RWPE2 (cell line): ENCODE measurements at places on chromosomes 12 and 14.

GRCh38 chr12:122790393-122791075 is 16.2 kb downstream of the CCDC62 start:
- DNase-seq = no peak

DNA sequence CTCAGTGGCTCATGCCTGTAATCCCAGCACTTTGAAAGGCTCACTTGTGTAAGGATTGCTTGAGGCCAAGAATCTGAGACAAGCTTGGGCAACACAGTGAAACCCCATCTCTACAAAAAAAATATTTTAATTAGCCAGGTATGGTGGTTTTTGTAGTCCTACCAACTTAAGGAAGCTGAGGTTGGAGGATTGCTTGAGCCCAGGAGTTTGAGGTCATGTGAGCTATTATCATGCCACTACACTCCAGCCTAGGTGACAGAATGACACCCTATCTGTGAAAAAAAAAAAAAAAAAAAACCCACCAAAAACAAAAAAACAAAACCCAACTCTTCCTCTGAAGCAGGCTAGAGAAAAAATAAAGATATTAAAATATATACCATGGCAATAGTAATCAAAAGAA is 41.2 kb downstream of the TMEM116 start:
- no peak for DNase-seq

DNA sequence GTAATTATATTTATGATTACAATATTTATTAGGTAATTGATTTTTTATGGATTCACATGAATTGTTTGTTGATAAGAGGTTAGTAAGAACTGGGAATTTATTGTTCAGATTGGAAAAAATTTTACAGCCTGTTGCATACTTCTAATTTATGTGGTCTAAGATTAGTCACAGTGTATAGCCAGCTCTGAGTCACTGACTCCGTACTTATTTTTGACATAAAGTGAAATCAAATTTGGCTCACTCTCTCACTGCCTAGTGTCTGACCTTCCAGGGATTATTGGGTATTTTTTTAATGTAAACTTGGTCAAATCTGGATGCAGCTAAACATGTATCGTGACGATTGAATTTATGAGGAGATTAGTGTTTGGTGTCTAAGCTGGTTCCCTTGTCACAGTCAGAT is 109.3 kb downstream of the PTPRQ start:
- DNase-seq = no peak

DNA sequence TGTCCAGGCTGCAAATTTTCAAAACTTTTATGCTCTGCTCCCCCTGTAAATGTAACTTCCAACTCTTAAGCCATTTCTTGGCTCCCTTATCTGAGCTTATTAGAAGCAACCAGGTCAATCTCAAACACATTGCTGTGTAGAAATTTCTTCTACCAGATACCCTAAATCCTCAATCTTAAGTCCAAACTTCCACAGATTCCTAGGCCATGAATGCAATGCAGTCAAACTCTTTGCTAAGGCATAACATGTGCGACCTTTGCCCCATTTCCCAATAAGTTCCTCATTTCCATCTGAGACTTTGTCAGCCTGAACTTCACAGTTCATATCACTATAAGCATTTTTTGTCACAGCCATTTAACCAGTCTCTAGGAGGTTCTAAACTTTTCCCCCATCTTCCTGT is 64.5 kb downstream of the TMTC3 start:
- no peak for DNase-seq

GRCh38 chr14:100124551-100125088 is 34.8 kb downstream of the DEGS2 start:
- no peak for DNase-seq

GRCh38 chr14:90388982-90389381 is 7.8 kb upstream of the CALM1 start:
- DNase-seq = no peak

- DNase-seq = no peak
Observed at GRCh38 chr12:110312581-110313360, 31.7 kb downstream of the ATP2A2 start.

DNA sequence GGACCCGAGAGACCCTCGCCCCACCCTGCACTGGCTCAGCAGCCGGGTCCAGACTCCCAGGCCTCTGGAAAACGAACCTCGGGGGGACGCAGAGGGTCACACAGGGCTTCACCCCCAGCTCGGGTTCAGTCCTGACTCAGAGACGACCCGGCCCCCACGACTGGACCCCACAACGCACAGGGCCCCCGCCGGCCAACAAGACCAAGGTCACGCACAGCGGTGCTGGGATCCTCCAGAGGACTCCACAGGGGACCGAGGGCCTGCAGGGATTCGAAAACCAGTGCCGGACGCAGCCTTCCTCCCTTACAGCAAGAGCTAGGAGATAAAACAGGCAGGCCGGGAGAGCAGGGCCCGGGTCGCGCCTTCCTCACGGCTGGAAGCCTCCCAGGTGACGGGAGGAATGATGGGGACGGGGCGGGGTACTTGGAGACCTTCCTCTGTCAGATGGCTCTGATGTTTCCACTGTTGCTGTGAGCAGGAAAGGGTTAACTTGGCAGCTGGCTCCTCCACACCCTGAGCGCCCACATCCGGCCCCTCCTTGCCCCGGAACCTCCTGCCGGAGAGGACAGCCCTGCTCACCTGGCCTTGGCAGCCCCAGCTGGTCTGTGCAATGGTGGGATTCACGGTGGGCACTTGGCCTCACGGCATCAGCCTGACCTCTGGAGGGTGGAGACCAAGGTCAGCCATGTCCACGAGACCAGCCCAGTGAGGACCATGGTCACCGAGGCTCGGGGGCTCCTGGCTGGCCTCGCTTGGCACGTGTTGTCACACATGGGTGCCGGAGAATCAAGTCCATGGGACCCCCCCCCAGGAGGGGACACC is 46.2 kb downstream of the GALNT9 start:
- no peak for DNase-seq

DNA sequence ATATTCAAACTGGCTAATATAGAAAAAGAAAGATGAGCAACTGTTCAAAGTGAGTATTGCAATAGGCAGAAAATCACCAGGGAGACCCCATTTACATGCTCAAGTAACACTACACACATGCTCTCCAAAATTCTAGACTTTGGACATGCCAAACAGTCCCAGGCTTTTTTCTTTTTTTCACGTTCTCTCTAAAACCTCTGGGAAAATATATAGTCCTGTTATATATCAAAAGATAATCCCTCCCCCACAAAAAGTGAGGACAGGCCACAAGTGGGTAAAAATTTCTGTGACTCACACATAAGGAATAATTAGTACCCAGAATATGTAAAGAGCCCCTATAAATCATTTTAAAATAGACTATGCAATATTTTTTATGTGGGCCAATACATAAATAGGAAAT is 55.2 kb downstream of the EFCAB11 start:
- no peak for DNase-seq

DNA sequence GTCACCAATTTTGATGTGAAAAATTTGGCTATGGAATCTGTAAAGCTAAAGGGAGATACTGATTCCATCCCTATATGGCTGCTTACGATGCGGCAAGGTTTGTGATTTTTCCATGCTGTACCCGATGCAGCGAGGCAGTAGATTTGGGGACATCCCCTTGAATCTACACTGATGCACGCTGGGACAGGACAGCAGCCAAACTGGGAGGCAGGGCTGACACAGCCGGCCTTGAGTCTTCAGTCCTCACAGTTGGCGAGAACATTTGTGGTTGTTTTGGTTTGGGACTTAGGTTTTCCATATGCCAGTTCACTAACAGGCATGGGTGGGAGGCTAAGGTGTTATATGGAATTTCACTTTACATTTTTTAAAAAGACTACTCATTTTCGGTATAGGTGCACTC is 3.8 kb downstream of the GALNT16 start:
- no peak for DNase-seq

GRCh38 chr14:63209160-63209559 is 4.9 kb downstream of the RHOJ start:
- DNase-seq = no peak

GRCh38 chr14:24181371-24182077 is 7.1 kb downstream of the IPO4 start:
- DNase-seq = peak; percentile 68

DNA sequence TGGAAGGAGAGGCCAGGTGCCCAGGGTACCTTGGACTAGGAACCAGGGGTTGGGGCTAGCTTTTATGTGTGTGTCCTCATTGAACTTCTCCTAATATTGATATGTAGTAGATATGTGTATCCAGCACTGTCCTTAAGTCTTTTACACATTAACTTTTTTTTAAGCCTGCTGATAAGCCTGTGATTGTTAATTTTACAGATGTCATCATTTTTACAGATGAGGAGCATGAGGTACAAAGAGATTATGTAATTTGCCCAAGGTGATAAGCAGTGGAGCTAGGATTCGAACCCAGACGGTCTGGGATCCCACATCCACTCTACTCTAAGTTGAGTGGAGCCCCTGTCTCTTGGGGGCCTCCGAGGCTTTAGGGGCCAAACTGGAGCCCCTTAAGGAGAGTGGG is 10.2 kb upstream of the NR4A1 start:
- no peak for DNase-seq

DNA sequence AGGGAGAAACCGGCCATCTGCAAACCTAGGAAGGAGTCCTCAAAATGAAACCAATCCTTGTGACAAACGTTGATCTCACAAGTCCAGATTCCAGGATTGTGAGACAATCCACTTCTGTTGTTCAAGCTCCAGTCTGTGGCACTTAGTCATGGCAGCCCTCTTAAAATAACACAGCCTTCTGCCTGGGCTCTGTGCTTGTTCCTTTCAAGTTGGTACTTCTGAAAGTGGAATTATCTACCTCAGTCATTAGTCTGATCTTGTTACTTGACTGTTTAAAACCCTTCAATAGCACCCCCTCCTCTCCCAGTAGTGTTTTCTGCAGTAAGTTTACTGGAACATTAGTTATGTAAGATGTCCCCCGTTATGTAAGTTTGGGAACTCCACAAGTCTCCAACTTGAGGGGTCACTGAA is 111.0 kb upstream of the HIF1A start:
- DNase-seq = no peak

DNA sequence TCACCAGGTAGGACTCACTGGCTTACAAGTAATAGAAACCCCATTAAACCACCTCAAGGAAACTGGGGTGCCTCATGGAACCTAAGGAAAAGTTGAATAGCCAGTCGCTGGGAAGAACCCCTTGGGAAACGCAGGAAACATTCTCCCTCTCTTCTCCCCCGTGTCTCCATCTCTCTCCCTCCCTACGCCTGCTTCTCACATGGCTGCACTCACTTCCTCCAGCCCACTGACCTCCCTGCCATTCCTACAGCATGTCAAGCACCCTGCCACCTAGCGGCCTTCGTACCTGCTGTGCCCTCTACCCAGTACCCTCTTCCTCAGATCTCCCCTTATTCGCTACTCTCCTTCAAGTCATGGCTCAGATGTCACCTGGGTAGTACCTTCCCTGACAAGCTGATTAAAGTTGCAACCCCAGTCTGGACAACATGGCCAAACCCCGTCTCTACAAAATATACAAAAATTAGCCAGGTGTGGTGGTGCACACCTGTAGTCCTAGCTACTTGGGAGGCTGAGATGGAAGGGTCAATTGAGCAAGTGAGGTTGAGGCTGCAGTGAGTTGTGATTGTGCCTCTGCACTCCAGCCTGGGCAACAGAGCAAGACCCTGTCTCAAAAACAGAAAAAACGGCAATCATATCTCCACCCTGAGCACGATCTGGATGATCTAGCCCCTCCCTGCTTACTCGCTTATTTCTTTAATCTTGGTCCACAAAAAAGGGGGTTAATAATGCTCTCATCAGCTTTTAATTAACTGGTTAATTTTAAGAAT is 6.4 kb upstream of the DTX1 start:
- DNase-seq = no peak

GRCh38 chr12:87365423-87365822 is 663.8 kb downstream of the C12orf50 start:
- no peak for DNase-seq

DNA sequence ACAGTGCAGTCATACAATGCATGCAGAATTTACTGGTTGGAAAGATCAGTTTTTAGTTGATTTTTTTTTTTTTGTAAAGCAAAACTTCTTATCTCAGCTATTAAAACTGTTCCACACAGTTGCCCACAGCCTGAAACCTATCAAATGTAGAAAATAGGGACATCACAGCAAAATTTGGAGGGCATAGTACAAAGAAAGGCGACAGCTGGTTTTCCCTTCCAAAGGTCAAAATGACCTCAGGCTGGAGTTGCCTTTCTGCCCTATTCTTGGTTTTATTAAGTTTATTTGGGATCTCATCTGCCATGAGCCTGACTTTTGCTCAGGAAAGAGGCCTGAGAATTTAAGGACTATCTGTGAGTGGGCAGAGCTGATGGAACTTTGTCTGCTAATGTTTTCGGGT is 28.5 kb downstream of the NOPCHAP1 start:
- DNase-seq = no peak

DNA sequence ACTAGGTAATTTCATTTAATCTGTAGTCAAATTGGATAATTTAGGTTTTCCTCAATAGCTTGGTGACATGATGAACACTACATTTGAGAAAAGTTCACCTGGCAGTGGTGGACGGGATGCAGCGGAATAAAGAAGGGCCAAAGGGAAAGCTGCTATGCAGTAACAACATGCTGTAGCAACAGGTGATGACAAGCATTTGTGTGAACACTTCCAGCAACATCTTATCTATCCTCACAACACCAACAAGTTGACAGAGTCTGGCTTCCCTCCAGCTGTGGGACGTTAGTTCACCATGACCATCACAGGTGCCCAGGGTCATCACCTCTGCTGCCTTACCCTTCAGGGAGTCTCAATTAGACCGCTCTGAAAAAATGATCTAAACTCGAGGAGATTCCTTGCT is 8.3 kb downstream of the DBX2 start:
- no peak for DNase-seq

DNA sequence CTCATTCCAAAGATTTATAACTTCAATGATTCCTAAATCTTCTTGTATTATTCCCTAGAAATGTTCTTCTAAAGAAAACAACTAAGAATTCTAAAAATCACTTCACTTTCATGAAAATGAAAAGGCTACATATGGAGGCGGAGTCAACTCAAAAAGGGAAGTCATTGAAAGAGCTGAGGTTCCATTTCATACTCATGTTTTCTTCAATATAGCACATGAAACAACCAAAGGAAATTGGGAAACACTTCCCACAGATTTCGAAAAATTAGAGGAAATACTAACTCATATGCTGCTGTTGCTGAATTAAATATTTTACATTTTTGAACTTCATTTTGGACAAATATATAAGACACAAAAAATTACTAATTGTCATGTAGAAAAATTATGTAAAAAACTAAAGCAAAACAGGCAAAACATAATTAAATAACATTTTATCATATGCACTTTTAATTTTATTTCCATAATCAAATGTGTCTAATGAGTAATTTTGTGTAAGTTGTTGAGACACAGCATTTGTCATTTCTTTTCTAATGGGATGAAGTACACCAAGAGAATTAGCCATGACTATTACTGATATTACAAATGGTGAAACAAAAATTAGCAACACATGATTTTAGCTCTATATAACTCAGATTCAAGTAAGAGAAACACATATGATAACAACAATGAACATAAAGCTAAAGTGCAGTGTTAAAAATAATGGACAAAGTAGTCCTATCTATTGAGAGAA is at the start of gene CD163:
Gene CD163, minus strand, starts transcription at position 92 of the 730 bp plus-strand sequence. Its CDS starts 87 bp downstream, at position 5.
- no peak for DNase-seq
